Activated effector memory CD4-positive, alpha-beta T cell treated with Interleukin-2 at 50 U/mL for 16 hours (primary cell): ENCODE measurements at places on chromosomes 13 and 19.

DNA sequence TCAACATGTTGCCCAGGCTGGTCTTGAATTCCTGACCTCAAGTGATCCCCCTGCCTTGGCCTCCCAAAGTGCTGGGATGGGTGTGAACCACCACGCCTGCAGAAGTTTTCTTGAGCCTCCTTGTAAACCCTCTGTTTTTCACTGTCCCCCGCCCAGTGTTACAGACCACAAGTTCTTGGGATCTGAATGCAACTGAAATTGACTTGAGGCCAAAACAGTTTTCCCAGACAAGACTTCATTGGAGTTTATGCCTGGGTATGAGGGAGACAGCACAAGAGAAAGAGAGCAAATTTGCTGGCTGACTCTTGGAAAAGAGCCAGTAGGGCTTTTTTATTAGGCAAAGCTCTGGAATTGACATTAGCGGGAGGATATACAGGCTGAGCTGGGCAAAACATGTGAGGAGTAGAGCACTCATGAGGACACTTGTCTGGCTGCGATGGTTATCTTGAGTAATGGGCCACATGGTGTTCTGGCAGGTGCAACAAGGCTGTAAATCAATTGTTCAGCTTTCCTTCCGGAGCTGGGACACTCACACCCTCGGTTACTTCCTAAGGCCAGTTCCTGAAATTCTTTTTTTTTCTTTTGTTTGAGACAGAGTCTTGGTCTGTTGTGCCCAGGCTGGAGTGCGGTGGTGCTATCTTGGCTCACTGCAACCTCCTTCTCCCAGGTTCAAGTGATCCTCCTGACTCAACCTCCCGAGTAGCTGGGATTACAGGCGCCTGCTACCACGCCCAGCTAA lies 12.7 kb upstream of the HNRNPL start:
- no peak for DNase-seq

DNA sequence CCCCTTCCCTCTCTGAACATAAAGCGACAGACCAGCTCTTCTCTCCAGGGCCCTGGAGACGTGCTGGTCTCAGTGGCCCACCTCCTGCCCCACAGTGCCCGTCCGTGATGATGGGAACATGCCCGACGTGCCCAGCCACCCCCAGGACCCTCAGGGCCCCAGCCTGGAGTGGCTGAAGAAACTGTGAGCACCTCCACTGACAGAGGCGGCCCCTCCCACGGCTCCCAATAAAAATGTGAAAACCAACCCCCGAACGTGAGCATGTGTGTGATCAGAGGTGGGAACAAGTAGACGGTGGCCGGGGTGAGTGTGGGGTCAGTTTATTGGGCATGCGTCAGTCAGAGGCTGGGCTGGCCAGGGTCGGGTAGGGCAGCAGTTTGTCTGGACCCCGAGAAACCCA lies 4.1 kb downstream of the NDUFA3 start:
- no peak for DNase-seq

GRCh38 chr13:113783966-113784644 lies 25.1 kb downstream of the TMEM255B start:
- no peak for DNase-seq

GRCh38 chr19:17125728-17126677 lies 50.4 kb downstream of the MYO9B start:
- DNase-seq, result peak; percentile 75

GRCh38 chr19:35993923-35994598 lies 927 bp upstream of the SDHAF1 start:
- no peak for DNase-seq

- DNase-seq, result peak; percentile 75
Measured at GRCh38 chr19:6801485-6802086, 29.1 kb downstream of the VAV1 start.

DNA sequence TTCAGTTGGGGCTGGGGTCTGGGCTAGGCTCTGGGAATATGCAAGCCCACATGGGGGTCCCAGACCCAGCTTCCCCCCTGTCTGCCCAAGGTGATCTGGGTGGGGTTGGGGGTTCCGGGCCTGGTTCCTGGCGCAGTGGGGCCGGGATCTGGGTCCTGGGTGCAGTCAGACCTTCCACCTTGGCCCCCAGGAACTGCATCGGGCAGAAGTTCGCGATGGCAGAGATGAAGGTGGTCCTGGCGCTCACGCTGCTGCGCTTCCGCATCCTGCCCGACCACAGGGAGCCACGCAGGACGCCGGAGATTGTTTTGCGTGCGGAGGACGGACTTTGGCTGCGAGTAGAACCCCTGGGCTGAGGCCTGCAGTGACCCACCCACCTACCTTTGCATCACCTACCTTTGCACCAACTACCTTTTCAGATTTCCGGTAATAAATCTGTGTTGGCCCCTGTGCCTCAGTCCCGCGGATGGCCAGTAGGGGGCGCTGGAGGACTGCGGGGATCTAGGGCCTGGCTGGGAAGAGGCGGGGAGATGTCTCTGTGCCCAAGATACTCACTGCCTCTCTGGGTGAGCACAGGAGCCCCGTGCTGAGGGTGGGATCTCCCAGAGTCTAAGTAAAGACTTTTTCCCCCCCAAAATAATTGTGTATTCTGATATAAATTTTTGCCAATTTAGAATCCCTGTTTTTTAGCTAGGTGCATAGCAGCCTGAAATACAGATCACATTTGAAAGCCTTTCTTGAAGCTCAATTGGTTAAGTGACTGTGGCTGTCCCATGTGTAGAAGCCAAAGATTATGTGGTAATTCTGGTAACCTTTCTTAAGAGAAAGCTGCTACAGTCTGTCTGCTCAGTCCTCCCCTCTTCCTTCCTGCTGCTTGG lies 11.5 kb upstream of the CYP4F3 start:
- DNase-seq, result peak; percentile 75

GRCh38 chr19:45768655-45768983 lies 433 bp downstream of the SIX5 start:
- DNase-seq, result no peak

DNA sequence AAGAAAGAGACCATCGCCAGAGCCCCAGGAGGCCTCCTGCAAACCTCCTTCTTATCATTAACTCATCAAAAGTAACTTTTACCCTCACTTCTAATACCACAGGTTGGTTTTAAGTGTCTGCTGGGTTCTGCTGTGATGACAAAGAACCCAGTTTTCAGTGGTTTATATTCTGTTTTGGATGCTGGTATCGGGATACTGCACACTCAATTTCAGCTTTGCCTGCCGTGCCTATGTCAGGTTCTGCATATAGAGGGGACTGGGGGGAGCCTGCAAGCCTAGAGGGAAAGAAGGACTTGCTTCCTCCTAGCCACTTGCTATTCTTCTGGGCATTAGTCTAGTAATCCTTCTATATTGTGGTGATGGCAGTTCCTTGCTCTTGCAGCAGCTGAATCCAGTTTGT lies 242.4 kb downstream of the KCNRG start:
- no peak for DNase-seq

- DNase-seq, result no peak
Measured at GRCh38 chr13:113393226-113393562, 29.3 kb upstream of the GRTP1 start.

GRCh38 chr19:6127716-6128335 lies 7.6 kb upstream of the ACSBG2 start:
- DNase-seq, result no peak

- DNase-seq, result no peak
Measured at GRCh38 chr13:74061926-74062595, 72.1 kb downstream of the KLF12 start.

GRCh38 chr13:37173214-37173613 lies 67.8 kb upstream of the CSNK1A1L start:
- no peak for DNase-seq

- no peak for DNase-seq
Measured at GRCh38 chr13:53921473-53921872, 892.9 kb downstream of the OLFM4 start.

DNA sequence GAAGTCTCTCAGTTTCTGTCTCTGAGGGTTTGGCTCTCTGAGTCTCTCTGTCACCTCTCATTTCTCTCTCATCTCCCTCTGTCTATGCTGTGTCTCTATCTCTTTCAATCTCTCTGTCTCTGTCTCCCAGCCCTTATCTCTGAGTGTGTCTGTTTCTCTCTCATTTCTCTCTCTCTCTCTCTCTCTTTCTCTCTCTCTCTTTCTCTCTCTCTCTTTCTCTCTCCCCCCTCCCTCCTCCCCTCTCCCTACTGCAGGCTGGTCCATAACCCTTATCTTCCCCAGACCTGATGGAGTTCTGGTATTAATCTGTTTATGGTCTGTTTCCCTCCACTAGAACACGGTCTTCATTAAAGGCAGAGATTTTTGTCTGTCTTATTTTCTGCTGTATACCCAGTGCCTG lies 1.3 kb upstream of the PVR start:
- DNase-seq, result no peak

GRCh38 chr19:33235996-33236350 lies 10.3 kb upstream of the SLC7A10 start:
- DNase-seq, result no peak

- DNase-seq, result no peak
Measured at GRCh38 chr19:10116085-10116865, 3.4 kb downstream of the EIF3G start.

- DNase-seq, result no peak
Measured at GRCh38 chr19:45352062-45352461, 11.5 kb downstream of the KLC3 start.

DNA sequence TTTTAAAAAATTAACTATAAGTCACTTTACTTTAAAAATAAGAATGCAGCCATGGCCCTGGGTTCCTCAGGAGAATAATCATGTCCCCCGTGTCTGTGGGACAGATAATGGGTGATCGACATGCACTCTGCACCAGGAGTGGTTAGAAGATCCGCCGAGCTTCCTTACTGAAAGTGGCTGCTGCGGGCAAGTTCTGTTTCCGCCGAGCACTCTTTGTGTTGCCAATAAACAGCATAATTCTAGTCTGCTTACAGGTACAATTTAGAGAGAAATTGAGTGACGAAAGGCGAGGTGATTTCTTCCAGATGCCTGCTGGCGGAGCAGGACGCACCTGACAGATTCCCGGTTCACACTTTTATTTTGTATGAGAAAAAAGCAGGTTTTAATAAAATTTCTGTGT lies 139.0 kb downstream of the SOX1 start:
- no peak for DNase-seq

GRCh38 chr13:105069106-105069505 lies 1466.4 kb downstream of the EFNB2 start:
- no peak for DNase-seq

GRCh38 chr13:51849145-51850101 lies 4.4 kb upstream of the TMEM272 start:
- peak; percentile 10 for DNase-seq

DNA sequence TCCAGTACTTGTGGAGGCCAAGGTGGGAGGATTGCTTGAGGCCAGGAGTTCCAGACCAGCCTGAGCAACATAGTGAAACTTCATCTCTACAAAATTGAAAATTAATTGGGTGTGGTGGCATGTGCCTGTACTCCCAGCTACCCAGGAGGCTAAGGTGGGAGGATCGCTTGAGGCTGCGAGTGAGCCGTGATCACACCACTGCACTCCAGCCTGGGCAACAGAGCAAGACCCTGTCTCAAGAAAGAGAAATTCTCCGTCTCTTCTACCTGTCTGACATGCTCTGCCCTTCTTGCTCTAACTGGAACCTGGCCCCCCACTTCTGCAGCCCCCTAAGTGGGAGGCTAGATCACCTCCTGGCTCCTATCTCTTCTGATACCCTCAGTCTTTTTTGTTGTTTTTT lies 7.4 kb downstream of the EIF3K start:
- no peak for DNase-seq

- no peak for DNase-seq
Measured at GRCh38 chr13:53054569-53054968, 26.0 kb downstream of the OLFM4 start.
